ENCODE measurements at places on chromosomes 12 and 14.

- peak; percentile 93 for DNase-seq
Observed at GRCh38 chr12:89949457-89950195, 241.0 kb upstream of the ATP2B1 start.

DNA sequence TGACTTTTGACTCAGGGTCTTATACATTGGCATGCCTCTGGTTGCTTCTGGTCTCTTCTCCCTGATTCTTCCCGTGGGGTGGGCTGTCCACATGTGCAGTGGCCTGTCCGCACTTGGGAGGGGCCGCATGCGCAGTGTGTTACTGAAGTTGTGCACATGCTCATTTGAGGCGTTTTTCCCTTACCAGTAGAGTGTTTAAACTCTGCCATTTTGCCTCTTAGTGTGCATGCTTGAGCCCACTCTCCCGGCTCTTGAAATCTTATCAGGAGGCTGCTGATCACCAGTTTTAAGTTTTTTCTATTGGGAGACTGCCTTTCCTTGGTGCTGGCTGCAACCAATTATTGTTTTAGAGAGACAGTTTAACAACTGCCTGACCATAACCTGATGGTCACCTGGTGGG lies 32.1 kb upstream of the HECTD1 start:
- no peak for DNase-seq

DNA sequence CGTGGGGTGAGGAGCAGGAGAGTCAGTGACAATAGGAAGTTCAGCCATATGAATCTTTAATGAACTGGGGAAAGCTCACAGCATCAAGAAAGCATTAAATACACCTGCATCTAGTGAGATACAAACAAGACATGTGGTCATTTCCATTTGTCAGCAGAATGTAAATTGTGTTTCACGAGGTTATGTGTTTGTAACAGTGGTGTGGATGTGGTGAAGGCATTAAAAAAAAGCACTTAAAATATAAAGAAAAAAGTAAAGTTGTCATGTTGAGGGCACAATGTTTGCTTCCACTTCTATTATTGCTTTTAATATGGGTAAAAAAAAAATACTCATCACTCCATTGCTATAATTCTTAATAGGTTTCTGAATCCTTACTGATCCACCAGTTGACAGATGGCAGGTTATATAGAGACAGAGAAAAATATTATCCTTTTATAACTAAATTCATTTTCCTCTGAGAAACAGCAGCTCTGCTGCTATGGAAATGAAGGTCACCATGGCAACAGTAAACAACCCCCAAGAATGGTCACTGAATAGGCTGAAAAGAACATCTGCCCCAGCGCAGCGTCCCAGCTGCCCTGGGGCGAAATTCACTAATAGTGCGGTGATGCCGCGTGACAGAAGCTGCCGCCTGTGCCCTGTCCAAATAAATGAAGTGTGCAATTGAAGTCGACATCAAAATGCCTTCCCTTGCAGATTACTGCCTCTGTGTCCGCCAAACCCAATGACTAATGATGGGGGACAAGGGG lies 226.1 kb downstream of the FOXN3 start:
- peak; percentile 97 for DNase-seq

GRCh38 chr12:71329956-71330355 lies 109.6 kb upstream of the LGR5 start:
- DNase-seq = no peak

DNA sequence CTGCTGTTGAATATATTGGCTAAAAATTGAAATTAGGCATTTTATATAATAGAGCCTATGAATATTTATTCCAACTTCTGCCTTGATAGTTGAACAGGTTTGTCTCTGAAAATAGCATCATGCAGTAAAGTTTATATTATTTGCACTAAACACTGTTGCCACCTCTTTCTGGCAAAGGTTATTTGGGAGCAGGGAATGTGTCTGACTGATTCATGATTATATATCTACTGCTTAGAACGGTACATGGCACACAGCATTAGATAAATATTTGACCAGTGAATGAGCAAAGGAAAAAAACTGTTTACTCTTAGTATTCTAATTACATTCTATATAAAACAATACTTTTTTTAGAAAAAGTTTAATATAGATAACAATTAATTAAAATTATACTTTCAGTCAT lies 123.1 kb upstream of the MGAT4C start:
- DNase-seq = no peak

- no peak for DNase-seq
Observed at GRCh38 chr14:25102788-25103187, 52.8 kb upstream of the STXBP6 start.

DNA sequence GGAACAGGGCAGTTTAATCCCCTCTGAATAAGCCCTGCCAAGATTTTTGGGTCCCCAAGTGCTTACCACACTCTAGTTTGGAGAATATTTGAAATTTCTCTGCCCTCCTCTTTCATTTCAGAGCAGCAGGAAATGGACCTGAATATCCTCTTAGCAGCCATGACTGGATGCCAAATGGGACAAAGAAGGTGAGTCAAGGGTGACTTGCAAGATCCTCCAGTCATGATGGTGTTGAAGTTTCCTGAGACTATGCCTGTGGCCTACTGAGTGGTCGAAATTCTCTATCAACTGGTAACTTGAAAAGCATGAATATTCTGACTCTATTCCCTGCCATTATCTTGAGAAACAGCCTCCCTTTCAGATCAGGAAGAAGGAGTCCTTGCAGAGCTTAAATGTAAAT lies 1674.7 kb upstream of the SEL1L start:
- DNase-seq = no peak

DNA sequence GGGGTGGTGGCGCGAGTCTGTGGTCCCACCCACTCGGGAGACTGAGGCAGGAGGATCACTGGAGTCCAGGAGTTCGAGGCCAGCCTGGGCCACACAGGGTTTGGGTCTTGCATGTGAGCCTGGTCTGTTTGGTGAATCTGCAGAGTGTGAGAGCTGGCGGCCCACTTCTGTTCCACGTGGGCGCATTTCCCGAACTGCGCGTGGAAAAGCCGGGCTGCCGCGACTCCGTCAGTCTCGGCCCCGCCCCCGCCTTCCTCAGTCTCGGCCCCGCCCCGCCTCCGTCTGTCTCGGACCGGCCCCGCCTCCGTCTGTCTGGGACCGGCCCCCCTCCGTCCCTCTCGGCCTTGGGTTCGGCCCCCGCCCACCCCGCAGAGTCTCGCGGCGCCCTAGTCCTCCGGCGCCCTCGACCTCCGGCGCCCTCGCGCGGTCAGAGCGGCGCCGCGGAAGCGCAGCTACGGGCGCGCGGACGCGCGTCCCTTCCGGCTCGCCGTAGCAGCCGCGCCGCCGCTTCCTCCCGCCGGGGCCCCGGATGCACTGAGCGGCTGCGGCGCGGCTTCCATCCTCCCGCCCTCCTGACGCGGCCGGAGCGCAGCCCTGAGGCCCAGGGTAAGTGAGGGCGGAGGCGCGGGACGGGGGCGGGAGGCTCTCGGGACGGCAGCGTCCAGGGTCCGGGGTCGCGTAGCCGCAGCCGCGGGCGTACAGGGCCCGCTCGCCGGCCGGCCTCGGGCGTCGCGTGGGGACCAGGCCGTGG lies at the start of gene EP400:
Gene EP400, plus strand, starts transcription at position 512 of the 751 bp plus-strand sequence. CDS start 10,678 bp downstream, outside the sequence.
- peak; percentile 55 for DNase-seq

DNA sequence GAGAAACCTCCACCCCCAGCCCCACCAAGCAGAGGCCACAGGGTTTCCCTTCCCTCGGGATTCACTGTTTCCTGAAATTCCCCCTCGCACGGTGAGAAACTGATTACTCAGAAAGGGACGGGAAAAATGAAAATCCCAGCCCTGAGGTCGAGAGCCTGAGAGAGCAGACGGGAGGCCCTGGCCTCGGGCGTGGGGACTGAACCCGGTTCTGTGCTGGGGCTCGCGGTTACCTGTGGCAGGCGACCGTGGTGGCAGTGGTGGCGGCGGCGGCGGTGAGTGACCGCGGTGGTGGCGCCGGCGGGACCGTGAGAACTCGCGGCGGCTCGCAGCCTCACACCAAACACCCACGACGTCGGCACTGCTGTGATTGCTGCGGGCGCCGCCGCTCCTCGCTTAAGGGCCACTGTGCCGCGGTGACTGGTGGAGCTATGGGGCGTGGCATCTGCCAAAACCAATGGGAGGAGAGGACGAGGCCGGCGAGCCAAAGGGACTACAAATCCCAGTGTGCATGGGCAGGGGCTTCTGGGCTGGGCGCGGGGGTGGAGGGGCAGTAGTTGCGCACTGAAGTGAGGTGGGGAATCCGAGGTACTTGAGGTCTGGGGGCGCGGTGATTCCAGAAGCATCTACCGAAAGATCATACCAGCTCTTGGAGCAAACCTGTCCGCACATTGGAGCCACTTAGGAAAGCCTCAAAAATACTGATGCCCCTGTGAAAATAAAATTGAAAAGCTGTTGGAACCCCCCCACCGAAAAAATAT lies at the start of gene LGMN:
Gene LGMN, minus strand, starts transcription at position 369 of the 758 bp plus-strand sequence. CDS start 15,841 bp downstream, outside the sequence.
- DNase-seq = peak; percentile 98

GRCh38 chr14:59679872-59680271 lies 103.3 kb upstream of the CCDC175 start:
- DNase-seq = peak; percentile 85

- DNase-seq = peak; percentile 56
Observed at GRCh38 chr12:31590642-31591379, at the start of gene DENND5B. TSS of gene DENND5B (minus strand) at chr12:31591136. CDS start at chr12:31590832, 304 bp downstream.

DNA sequence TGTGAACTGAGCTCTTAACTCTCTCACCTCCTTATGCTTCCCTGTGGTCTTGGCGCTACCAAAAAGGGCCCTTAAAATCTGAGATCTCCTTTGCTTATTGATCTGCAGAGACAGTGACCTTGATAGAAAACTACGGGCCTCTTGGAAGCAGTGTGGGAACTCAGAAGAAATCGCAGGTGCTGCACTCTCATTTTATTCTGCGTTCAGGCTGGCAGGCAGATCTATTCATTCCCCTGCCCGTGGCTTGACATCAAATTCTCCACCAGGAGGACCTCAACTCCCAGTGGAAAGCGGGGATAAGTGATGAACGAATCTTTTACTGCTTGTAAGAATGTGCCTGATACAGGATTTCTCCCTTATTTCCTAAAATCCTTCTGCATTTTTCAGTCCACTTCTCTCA lies 143.2 kb upstream of the SEL1L start:
- DNase-seq = no peak

DNA sequence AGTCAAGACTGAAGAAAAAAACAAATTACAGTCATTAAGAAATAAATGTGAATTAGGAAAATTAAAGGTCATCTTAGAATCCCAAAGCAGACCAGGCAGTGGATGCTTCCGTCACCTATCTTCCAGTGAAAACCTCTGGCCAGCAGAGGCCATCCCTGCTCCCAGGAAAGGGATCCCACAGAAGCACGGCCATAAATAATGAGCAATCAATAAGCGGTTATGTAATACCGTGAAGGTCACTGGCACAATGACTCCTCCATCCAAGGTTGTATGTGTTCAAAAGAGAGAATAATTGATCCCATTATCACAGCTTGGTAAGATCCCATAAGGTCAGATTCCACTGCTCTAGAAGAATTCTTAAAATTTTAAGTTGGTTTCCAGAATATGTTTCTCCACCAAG lies 85.7 kb downstream of the PPP2R5E start:
- DNase-seq = no peak

GRCh38 chr14:75835156-75835725 lies 146.6 kb downstream of the TGFB3 start:
- DNase-seq = no peak

- no peak for DNase-seq
Observed at GRCh38 chr12:130978785-130979184, 25.1 kb downstream of the ADGRD1 start.

GRCh38 chr14:68675233-68675577 lies 117.7 kb downstream of the ZFP36L1 start:
- no peak for DNase-seq

- DNase-seq = no peak
Observed at GRCh38 chr12:19970116-19970515, 398.2 kb upstream of the PDE3A start.

DNA sequence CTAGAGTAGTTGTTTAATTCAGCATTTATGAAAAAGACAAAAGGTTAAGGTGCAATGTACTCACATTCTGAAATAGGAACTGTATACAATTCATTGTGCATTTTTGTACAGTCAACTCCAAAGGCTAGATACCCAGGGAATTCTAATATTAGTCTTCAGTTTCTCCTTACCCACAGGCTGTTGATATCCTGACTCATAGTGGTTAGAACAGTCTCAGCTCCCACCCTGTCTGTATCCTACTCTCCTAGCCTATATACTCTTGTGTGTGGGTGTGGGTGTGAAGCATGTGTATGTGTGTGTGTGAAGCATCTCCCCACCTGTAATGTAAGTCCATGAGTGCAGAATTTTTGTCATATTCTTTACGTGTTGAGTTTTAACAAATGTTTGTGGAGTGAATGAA lies 229.5 kb downstream of the NAV3 start:
- DNase-seq = no peak

DNA sequence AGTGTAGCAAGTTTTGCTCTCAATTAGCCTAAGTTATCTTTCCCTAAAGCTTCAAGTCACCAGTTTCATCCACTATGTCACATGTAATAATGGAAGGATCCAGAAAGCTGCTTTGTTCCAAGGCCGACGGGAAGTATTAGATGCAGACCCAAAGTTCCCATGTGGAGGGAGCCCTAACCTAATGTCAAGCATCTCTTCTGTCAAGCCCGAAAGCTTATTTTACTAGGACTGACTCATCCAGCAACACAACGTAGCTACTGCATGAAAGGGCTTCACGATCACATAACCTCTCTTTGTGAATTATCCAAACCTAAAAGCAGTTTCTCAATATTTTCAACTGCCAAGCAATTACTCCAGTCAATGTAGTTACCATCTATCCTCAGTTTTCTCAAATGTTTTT lies 133.4 kb downstream of the SLC6A15 start:
- no peak for DNase-seq

DNA sequence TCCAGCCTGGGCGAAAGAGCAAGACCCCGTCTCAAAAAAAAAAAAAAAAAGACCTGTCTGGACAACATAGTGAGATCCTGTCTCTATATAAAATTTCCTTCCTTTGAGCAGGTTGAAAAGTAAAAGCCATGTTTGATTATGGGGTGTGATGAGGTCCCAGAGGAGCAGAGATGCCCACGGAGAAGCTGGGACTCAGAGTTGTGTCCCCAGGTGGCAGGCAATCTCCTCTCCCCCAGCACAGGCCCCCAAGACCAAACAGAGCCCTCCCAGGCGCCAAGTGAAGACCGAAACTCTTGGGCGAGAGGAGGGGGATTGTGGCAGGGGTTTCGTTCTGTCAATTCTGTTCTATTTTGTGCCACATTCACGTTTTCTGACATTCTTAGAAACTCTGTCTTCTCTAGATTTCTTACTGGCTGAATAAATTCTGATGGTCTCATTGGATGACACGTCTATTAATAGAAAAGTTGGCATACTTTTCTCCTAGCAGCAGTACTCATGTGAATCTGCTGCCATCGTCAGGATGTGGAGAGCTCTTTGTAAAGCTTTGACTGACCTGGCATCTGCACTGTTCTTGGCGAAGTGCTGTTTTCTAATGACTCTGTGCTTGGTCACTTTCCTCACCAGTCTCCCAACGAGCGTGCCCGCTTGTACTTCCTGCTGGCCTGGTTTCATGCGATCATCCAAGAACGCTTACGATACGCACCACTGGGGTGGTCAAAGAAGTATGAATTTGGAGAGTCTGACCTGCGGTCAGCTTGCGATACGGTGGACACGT lies 43.4 kb downstream of the HSP90AA1 start:
- DNase-seq = no peak

Measured in NCI-H748 treated with DMSO at 0.1 percent for 48 hours (cell line).